ENCODE measurements at places on chromosomes 2 and 18.

DNA sequence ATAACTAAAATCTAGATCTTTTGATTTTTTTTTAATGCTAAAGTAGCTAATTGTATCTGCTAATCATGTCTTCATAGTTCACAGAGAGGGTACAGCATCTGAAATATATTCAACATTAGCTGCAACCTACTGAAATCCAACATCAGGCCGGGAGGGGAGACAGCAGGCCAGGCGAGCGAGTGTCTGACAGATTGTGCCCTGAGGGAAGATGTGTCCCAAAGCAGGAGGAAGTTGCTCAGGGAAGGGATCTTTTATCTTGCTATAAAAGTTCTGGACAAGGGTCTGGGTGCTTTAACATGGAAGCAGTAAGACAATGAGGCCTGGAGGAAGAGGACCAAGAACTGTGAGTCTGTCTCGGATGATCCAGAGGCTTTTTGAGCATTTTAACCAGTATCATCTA is 274.1 kb downstream of the AFF3 start:
- DNase-seq, result no peak

DNA sequence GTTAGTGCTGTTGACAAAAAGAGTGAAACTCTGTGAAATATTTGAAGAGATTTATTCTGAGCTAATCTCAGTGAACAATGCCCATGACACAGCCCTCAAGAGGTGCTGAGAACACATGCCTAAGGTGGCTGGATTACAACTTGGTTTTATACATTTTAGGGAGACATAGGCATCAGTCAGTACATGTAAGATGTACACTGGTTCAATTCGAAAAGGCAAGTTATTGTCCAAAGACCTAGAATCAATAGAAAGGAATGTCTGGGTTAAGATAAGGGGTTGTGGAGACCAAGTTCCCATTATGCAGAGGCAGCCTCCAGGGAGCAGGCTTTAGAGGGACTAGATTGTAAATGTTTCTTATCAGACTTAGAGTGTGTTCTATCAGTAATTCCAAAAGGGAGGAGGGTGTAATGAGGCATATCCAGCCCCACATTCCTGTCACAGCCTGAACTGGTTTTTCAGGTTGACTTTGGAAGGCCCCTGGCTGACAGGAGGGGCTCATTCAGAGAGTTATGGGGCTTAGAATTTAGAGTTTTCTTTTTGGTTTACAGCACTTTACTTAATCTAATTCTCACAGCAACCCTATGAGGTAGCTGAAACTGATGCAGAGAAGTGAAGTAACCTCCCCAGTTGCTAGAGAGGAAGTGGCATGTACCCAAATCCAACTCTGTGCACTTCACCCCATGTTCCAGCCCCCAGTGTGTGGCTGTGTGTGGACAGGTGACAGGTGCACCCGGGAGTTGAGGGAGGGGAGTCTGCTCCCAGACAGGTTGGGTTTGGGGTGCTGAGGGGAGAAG is 28.3 kb upstream of the ASAP2 start:
- DNase-seq, result no peak

GRCh38 chr2:104654811-104655210 is 199.1 kb upstream of the POU3F3 start:
- no peak for DNase-seq

- no peak for DNase-seq
These were observed 18.4 kb upstream of the CAB39 start for GRCh38 chr2:230694241-230694640.

DNA sequence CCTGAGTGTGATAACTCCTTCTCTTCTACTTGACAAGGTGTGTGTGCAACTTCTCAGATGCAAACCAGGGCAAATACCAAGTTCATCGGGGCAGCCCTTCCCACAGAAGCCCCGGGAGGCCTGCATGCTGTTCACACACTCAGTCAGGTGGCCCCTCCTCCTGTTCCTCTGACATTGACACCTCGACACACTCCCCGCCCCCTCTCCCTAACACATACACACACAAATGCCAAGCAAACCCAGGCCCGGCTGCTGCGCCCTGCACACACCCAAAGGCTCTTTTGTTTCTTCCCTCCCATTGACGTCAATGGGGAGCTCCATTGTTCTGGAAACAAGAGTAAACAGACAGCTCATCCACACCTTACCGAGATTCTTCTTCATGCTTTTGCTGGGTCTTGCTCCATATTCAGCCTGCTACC is 1.7 kb upstream of the PER2 start:
- DNase-seq, result no peak

DNA sequence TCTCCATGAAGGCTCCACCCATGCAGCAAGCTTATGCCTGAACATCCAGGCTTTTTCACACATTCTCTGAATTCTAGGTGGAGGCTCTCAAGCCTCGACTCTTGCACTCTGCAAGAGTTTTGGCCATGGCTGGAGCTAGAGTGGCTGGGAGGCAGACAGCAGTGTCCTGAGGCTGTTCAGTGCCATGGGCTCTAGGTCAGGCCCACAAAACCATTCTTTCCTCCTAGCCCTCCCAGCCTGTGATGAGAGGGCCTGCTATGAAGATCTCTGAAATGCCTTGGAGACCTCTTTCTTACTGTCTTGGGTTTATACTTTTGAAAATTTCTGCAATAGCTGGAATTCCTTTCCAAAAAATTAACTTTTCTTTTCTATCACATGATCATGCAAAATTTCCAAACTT is 210.7 kb downstream of the RND3 start:
- DNase-seq, result no peak

GRCh38 chr2:67566285-67566684 is 169.2 kb downstream of the ETAA1 start:
- DNase-seq, result no peak

DNA sequence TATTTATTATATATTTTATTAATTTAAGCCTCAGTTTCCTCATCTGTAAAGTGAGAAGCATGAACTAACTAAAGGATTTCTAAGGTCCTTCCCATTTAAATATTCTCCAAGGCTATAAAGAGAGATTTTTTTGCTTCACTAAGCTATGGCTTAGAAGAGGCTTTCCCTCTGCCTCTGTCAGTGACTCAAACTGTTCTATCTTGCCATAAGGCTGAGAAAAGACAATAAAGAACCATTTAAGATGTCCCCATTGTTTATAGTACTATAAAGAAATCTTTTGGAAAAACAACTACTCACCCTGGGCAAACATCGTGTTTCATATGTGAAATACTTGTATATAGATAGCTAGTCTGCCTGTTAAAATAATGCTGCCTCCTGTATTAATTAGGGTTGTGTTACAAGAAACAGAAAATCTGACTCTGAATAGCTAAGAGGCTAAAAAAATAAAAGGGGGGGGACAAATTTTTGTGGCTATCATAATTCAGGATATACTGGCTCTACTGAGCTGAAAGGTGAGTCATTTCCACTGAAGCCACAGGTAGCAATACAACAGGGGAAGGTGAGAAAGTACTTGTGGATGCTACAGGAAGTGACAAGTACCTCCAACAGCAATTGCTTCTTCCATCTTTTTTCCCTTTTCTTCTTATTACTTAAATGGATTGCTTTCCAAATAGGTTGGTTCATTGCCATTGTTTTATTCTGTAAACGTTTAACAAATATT is 25.4 kb downstream of the EPHA4 start:
- no peak for DNase-seq

- no peak for DNase-seq
These were observed 141.1 kb downstream of the MBD5 start for GRCh38 chr2:148161909-148162435.

DNA sequence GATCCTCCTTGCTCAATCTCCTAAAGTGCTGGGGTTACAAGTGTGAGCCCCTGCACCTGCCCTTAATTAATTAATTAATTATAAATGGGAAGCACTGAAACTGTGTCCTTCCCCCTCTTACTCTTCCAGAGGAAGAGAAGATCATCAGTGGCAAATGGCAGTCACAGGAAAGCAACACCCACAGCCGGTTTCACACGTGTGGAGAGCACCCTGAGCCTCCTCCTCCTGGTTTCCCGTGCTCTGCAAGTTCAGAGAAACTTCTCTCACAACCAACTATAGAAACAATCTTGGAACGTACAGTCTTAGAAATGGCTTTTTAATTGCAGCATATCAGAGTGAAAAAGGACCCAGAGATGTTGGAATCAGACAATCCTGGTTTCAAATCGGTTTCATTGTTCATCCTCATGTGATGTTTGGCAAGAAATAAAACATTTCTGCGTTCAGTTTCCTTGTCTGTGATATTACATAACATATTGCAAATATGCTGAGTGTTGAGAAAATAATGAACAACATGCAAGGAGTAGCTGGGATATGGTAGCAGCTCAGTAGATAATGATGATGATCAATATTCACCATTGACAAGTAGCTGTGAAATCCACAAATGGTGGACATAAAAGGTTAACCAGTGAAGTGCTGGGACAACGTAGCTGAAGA is 141.0 kb upstream of the KCTD1 start:
- DNase-seq, result no peak

DNA sequence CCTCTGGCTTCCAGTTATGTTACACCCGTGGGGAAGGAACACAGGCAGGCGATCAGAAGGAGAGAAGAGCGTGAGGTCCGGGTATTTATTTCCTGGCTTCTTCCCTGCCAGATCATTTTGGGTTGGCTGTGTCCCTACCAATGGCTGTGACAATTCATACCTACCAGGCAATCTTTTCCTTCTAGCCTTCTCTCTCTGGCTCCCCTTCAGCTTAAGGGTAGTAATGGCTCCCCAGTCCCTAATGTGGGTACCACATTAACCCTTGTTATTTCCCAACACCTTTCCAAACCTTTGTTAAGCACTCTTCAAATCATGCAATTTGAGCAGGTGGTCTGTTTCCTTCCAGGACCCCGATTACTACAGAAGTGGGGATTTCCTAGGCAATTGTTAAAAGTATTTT is 78.8 kb upstream of the LYPD6B start:
- DNase-seq, result no peak

GRCh38 chr2:64923385-64923710 is 65.9 kb upstream of the SLC1A4 start:
- no peak for DNase-seq

- no peak for DNase-seq
These were observed 110.7 kb downstream of the TMX3 start for GRCh38 chr18:68604256-68604655.

GRCh38 chr2:105798595-105798994 is 53.9 kb downstream of the NCK2 start:
- no peak for DNase-seq

DNA sequence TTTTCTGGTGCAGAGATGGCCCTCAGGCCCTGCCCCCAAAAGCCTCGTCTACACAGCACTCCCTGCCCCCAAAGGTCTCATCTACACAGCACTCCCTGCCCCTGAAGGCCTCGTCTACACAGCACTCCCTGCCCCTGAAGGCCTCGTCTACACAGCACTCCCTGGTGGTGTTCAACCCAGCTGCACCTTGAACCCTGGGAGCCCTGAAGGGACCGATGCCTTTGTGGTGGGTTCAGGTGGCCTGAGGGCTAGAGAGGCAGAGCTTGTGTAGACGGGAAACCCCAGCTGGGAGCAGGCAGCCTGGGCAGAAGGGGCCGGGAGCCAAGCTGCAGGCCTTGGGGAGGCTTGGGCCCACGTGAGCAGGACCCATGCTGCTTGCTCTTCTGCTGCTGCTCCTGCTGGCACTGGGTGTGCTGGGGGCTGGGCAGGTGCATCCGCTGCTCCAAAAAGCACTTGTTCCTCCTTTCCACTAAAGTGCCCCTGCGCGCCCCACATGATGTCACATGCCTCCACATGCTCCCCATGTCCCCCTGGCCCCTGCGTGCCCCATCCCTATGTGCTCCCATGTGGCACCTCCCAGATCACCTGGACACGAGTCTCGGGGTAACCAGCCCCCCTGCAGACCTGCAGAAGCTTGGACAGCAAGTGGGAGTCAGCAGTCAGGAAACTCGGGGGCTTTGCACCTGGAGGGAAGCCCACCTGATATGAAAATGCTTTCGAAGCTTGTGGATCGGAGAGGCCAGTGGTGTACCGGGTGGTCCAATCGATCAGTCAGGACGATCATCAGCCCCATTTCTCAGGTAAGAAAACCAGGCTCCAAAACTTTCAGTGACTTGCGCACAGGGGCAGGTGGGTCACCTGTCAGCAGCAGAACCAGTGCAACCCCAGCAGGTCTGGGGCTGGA is 94.9 kb upstream of the CTDP1 start:
- no peak for DNase-seq

DNA sequence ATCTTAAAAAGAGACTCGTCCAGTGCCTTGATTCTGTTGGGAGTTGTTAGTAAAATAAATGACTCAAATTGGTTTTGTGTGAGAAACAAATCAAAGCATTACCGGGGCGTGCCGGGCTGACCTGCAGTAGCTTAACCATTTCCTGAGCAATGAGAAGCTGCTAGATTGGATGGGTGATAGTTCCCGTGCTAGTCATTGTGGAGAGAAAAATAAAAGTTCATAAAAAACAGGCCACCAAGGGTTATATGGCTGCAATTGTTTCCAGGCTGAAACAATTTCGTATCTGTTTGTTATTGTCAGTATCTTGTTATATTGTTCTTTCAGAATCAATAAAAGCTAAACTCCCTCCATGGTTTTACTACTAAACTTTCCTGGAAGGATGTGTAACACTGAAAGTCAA is 314.4 kb downstream of the MTX2 start:
- no peak for DNase-seq

DNA sequence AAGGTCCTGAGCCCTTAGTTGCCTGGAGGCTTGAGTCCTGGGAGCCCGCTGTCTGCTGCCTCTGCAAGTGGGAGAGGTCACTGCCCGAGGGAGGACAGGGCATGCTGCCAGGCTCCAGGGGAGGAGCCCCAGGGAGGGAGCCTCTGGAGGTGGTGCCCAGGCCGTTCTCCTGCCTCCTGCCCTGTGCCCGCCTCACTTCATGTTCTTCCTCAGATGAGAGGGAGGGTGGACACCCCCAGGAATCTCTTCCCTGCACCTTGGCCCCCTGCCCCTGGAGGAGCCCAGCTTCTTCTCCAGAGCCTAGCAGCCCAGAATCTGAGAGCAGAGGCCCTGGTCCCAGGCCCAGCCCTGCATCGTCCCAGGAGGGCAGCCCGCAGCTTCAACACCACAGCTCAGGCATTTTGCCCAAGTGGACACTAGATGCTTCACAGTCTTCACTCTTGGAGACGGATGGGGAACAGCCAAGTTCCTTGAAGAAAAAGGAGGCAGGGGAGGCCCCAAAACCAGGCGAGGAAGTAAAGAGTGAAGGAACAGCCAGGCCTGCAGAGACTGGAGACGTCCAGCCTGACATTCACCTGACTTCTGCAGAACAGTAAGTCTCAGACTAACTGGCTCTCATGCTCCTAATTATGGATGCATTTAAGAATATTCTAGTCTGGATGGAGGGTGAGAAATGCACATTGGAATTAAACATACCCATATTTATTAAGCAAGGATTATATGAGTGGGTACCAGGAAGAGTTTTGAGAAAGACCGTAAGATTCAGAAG is 12.1 kb downstream of the PSD4 start:
- no peak for DNase-seq

- DNase-seq, result no peak
These were observed 1.8 kb downstream of the BARD1 start for GRCh38 chr2:214807653-214808052.

All from memory B cell (primary cell).